ENCODE measurements at places on chromosomes 3 and 15.

DNA sequence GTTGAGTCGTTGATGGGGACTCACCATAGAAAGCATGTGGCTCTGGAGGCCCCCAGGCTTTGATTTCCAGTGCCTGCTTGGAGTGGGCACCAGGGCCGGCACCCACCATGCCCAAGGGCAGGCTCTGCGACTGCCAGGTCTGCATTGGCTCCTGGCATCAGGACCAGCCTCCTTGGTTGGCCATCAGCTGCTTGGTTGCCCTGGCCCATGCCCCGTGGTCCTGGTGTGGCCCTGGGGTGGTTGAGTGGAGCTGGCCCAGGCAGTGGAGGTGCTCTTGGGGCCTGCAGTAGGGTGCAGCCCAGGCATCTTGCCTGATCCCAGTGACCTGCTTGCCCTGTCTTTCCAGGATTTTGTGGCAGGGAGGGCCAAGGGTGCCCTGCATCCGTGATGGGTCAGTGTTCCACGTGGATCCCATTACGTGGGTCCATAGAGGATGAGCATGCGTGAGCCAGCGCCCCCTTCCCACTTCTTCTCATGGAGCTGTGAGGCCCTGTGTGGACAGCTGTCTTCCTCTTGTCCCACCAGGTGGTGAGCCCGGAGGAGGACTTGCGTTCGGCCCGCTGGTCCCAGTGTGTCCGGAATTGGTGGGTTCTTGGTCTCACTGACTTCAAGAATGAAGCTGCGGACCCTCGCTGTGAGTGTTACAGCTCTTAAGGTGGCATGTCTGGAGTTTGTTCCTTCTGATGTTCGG is 187.0 kb downstream of the UBE3A start:
- DNase-seq, result no peak

DNA sequence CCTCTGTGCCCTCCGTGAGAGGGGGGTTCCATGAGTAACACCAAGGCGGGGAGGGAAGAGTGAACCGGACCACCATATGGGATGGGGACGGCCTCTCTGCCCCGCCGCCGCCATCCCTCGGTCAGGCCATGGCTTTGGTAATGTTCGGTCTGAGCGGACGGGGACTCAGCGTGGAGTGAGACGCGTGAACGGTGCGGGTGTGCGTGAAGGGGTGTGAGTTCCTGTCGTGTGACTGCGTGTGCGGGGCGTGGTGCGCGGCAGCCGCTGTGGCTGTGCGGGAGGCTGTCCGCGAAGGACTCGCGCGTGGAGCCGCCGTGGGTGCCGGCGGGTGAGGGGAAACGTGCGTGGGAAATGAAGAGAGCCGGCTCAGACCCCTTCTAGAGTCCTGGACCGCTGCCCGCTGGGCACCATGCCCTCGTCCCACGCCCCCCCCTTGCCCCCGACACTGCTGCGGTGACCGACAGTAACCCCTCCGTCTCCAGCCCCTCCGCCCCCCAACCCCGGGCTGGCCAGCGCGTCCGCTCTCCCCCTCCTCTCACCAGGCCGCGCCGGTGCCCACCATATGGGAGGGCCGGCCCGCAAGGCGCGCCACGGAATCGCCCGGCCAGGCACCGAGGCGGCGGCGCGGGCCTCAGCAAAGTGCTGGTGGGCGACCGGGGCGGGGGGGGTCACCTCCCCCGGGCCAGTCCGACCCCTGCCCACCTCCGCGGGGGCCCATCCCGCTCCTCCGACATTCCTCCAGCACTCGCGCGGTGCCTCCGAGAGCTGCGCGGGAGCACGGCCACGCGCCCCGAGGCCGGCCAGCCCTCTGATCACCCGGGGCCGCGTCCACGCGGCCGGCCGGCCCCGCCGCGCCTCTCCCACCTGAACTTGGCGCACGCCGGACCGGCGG is 589 bp downstream of the KLF15 start:
- DNase-seq, result no peak

DNA sequence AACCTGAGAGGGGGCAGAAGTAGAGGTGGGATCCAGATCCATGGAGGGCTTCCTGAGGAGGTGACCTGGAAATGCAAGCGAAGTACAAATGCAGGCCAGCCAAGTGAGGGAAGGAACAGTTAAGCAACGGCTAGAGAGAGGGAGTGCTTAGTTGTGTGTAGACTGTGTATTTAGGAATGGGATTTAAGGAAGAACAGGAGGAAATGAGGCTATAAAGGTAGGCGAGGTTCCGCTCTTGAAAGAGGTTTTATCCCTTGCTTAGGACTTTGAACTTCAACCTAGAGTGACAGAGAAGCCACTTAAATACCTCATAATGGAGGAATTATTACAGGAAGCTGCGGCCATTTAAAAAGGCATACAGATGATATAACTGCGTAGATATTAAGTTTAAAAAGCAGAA is 295.1 kb downstream of the THSD4 start:
- DNase-seq, result no peak

GRCh38 chr3:126319701-126320295 is 37.4 kb downstream of the KLF15 start:
- DNase-seq, result no peak

DNA sequence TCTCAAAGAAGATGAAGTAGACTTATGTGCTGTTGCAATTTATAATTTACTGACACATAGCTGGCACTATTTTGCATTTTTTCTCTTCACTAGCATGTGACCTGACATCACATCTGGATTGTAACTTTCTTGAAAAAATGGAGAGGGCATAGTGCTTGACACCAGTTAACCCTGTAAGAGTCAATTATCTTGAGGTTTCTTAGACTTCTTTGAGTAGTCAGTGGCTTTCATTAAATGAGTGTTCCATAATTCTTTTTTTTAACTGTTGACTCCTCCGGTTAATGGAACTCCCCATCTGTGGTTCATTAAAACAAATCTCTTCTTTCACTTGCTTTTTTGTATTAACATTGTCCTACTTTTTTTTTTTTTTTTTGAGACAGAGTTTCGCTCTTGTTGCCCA is 16.9 kb upstream of the PRKCI start:
- DNase-seq, result no peak

GRCh38 chr3:150697646-150698045 is 6.1 kb downstream of the ERICH6 start:
- DNase-seq, result no peak

DNA sequence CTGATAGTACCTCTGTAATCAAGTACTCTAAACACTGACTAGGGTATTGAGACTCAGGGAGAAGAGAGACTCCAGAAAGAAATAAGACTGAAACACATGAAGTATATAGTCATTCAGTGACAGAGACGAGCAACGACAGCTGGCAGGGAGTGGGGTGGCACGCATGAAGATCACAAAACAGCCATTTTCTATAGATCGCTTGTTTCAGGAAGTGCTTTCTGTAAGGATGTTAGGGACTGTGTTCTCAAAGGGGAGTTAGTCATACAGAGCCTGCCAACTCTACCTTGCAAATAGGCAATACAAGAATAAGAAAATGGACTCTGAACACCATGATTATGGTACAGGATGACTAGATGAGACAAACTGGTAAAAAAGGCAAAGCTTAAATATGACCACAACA is 139.5 kb downstream of the TBL1XR1 start:
- DNase-seq, result no peak

- DNase-seq, result no peak
These were observed 45.6 kb downstream of the PRKCI start for GRCh38 chr3:170267793-170268192.

- no peak for DNase-seq
These were observed 76.8 kb upstream of the LRIG1 start for GRCh38 chr3:66577426-66578203.

DNA sequence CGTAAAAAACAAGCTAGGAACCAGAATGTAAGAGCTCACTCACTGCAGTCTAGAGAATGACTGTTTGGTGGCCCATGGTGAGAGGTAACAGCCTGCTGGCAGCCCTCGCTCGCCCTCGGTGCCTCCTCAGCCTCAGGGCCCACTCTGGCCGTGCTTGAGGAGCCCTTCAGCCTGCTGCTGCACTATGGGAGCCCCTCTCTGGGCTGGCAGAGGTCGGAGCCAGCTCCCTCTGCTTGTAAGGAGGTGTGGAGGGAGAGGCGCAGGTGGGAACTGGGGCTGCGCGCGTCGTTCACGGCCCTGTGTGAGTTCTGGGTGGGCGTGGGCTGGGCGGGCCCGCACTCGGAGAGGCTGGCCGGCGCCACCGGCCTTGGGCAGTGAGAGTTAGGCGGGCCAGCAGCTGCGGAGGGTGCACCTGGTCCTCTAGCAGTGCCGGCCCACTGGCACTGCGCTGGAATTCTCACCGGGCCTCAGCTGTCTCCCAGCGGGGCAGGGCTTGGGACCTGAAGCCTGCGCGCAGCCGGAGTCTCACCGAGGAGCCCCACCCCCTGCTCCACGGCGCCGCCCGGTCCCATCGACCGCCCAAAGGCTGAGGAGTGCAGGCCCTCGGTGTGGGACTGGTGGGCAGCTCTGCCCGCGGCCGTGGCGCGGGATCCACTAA is 420.6 kb downstream of the RBMS3 start:
- no peak for DNase-seq

DNA sequence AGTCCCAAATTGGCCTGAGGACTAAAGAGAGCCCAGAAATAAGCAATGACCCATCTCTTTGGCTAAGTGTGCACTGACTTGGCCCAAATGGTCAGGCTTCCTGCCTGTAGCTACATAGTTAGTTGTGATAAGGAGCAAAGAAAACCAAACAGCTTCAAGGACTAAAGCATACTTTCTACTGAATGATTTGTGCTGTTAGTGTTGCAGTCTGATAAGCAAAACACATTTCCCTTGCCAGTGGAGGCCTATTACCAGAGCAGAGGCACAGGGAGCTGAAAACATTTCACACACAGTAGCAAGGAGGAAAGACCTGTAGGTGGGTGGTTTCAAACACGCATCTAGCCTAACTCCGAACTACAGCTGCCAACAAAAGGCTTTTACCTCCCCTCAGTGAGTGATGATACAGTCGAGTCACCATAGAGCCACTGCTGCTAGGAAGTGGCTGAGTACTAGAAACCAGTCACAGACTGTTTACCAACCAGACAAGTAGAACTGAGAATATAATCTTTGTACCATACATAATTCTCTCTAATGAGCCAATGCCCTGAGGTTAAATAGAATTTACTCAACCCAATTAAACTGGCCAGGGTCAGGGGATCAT is 222.3 kb upstream of the THBS1 start:
- DNase-seq, result no peak

DNA sequence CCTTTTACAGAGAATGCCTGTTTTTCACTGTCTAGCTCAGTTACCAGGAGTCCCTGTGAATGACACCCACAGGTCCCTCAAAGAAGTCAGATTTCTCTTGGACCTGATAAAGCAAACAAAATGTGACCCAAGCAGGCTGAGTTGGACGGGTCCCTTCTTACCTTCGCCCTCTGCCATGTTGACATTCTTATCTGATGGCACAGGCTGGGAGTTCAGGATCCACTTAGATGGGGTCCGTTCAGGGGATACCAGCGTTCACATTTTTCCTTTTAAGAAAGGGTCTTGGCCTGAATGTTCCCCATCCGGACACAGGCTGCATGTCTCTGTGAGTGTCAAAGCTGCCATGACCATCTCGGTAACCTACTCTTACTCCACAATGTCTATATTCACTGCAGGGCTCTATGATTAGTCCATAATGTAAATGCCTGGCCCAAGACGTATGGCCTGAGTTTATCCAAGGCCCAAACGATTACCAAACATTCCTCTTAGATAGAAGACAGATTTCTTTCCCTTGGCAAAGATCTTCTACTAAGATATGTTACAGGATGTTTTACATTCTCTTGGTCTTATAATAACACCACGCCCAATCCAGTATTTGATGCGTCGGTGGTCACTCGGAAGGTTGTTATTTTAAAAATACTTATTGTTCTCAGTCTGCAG is 179.1 kb downstream of the THSD4 start:
- no peak for DNase-seq

GRCh38 chr15:70875001-70875782 is 17.0 kb downstream of the THAP10 start:
- no peak for DNase-seq

DNA sequence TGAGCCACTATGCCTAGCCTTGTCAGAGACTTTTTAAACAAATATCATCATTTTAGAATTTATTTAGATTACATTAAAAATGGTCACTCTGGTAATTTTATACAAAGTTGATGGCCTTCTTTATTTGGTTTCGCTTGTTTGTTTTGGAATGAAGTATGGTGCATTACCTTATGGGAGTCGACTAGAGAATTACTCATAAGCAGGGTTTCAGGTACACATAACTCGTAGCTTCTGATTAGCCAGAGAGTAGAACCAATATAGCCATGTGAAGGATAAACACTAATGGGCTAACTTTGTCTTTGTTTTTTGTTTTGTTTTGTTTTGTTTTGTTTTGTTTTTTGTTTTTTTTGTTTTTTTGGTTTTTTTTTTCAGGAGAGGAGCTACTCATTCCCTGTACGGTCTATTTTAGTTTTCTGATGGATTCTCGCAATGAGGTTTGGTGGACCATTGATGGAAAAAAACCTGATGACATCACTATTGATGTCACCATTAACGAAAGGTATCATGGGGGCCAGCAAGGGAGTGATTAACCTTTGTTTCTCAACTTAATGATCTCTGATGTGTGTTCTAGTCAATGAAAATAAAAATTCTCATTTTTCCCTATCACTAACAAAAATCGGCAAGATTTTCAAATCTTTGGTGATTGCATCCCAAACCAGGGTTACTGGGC is 113.2 kb downstream of the IL1RAP start:
- DNase-seq, result no peak

GRCh38 chr3:11739123-11739522 is 95.4 kb upstream of the VGLL4 start:
- DNase-seq, result no peak

GRCh38 chr3:51916418-51916817 is 13.3 kb upstream of the IQCF1 start:
- no peak for DNase-seq

GRCh38 chr3:116199063-116199462 is 246.2 kb downstream of the LSAMP start:
- DNase-seq, result no peak

- no peak for DNase-seq
These were observed 19.9 kb upstream of the SYNM start for GRCh38 chr15:99084965-99085364.

DNA sequence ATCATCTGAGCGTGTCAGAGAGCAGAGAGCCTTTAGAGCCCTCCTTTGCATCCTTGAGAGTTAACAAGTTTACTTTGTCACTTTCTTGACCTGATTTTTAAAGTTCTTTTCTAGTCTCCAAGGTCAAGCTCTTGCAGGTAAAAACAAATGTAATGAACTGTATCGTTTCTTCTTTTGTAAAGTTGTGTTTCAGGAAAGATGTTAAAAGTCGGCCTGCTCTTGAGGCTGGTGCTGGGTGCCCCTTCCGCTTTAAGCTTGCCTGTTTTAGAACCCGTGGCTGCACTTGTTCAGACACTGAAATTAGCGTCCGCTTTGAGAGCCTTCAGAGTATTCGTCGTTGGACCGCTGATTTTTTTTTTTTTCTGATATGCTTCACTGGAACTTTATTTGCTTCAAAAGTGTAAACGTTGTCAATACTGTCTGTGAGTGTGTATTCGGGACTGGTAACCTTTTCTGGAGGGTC is 52.6 kb upstream of the ULK4 start:
- DNase-seq, result no peak

- no peak for DNase-seq
These were observed 92.0 kb downstream of the PLXNA1 start for GRCh38 chr3:127074900-127075360.

- DNase-seq, result no peak
These were observed 38.5 kb upstream of the RASGRP1 start for GRCh38 chr15:38602910-38603670.

- no peak for DNase-seq
These were observed 32.7 kb downstream of the CEMIP start for GRCh38 chr15:80811781-80812315.
